ENCODE measurements at places on chromosomes 6 and 20.

GRCh38 chr20:10537850-10538480, 102.9 kb downstream of the SLX4IP start:
- DNase-seq, result no peak

DNA sequence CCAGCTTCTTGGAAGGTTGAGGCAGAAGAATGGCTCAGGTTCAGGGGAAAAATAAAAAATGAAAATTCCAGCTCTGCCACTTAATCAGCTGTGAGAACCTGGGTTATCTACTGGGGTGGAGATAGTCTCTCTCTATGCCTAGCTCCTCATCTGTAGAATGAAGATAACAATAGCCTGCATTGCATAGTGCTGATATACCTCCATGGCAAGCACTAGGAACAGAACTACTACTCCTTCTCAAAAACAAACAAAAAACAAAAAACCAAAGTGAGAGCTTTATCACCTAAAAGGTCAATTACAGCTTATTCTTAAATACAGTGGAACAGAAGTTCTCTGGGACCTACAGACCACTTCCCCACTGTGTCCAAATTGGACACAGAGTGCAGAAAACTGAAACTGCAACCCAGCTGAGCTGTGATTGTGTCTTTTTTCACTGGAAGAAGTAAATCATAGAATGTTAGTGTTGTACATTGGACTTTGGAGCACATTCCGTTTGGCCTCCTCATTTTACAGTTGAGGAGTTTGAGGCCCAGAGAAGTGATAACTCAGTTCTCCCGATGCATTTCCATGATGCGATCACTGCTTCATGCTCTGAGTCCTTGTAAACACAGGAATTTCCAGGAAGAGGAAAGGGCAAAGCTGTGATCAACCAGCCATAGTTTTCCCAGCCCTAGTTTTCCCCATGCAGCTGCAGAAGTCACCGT, 23.3 kb downstream of the MTFR2 start:
- DNase-seq, result no peak

GRCh38 chr6:12246900-12247299, 43.3 kb upstream of the EDN1 start:
- DNase-seq, result no peak

DNA sequence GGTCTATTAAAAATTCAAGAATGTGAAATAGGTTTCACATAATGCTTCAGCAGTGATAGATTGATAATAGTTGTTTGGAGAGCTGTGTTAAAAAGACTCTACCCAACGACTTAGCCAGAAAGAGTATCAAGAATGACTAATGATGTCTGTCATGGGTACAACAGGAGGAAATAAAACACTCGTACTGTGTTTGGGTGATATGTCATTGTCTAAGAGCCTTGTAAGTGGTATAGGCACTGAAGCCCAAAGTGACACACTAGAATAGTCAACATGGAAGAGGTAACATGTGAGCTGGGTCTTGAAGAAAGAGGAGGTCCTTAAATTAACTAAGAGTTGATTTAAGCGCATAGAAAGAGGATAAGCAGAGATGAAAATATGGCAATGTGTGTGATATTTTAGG, 471.8 kb upstream of the MAN1A1 start:
- no peak for DNase-seq

DNA sequence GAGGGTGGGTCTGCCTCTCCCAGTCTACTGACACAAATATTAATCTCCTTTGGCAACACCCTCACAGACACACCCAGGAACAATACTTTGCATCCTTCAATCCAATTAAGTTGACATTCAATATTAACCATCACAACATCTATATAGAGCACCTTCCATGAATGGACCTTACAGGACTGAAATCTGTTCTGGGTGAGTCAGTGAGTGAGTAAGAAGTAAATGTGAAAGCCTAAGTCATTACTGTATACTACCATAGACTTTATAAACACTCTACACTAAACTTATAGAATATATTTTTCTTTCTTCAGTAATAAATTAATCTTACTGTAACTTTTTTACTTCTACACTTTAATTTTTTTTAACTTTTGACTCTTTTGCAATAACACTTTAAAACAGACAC, 993.8 kb upstream of the MAP3K7 start:
- DNase-seq, result no peak

DNA sequence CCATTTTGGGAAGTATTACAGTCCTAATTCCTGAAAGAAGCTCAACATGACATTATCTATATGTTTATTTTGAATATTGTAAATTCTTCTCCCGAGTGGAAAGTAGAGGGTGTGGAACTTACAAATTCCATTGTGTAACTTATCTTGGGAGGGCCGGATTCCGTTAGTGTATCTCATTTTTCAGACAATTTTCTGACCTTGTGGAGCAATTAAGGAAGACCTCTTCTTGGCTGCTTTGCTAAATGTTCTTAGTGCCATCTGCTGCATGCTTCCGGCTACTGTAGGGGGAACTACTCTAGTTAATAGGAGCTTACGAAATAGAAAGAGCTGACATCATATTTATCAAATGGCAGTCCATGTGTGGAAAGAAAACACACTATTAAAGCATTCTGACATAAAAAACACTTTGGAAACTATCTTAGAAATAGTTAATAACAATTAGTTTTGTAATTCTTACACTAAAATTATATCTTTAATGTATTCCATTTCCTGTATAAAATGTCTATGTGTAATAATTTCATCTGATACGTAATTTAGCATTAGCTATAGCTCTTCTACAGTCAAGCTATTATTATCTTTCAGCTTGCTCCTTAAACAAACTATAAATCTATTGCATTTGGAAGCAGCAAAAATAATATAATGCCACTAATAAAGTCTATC, 41.5 kb upstream of the KCNQ5 start:
- DNase-seq, result no peak

DNA sequence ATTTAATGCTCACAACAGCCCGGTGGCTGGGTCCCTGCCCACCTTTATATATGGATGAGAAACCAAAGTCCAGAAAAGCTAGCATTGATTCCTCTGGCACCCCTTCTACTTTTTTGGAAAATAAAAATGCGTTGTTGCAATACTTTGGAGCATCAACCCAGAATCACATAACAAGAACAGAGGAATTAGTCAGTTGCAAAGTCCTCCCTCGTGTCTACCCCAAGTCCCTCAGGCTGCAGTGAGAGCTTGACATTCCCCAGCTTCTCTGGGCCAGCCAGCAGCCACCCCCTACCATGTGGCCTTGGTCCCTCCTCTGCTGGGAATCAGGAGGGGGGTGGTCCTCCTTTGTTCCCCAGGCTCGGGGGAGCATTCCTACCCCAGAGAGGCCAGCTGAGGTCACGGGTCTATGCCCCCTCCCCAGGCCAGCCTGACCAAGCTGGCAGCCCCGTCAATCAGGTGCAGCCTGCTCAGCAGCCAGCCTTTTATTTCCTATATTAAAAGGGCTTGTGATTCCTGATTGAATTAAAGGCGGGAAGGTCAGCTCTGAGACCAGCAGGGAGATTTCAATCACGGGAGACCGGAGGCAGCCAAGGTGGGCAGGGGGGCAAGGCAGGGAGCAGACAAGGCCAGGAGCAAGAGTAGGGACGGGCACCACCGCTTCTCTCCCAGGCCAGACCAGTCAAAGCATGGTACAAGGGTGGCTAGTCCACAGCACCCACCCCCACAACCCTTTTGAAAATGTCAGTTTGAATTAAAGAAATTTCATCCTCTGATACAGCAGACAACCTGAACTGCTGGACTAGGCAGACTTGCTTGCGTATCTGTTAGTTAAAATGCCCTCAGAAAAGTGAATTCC, 158.9 kb downstream of the MRPL14 start:
- DNase-seq, result no peak

DNA sequence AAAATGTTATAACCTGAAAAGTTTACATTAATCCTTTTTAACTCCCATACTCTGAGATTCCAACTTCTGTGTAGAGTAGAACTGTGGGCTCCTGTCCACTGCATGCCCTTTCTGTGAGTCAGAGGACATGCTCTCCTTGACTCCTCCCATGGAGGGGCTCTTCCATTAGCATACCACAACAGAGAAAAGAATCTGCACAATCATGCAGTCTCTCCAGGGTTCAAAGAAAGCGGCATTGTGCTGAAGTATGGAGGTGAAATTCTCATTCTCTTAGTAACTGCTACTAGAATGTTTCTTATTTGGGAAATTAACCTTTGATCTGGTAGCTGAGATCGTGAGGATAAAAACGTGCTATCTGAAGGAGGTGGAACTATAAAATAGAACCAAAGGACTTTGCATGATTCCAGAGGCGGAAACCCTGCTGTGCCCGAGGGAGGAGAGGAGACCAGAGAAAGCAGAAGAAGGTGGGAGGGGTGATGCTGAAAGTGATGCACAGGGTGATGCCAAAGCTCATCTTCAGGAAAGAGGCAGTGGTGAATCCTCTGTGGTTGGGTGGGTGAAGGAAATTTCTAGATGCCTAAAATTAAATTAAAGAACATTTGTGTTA, 202.2 kb upstream of the PCSK2 start:
- no peak for DNase-seq

DNA sequence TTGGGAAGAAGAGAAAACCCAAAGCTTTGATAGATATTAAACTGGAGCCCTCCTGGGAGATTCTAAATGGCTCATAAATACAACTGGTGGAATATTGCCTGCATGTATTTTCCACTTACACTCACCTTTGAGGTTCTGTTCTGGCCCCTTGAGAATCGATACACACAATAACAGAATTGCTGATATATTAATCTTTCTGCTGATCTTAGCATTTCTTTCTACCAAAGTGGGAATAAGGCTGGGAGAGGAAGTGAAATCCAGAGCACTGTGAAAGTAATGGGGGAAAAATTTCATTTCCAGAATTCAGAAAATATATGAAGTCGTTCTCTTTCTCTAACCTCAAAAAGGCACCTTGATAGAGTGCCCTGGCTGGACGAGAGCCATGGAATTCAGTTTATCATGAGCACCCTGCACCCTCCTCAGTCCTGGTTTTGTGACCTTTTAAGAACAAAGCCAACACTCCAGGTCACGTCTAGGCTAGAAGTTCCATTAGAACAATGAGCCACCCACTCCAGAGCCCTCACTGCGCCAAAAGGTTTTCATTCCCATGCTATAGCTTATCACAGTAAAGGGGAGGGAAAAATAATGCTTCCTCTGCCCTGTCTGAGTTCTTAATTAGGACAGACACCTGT, 244.5 kb downstream of the CD83 start:
- no peak for DNase-seq

DNA sequence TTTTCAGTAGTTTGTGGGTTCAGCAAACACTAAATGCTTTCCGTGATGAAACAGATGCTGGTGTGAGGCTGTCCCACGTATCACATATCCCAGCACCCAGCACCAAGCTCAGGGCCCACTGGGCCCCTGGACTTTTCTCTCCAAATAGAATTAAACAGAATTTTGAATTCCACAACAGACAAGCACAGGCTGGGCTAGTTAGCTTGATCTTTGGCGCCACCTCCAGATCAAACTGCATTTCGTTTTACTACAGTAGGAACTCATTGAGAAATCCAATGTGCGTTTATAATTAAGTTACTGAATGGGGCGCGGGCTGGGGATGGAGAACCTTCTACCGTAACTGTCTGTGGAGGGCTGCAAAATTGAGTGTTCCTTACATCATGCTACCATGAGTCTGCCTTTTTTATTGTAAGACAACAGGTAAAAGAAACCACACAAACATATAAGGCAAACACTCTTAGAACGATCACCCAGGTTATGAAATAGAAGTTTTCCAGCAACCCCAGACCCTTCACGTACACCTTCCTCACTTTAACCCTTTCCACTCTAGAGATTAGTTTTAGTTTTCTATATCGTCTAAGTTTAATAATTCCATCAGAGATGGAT, 107.8 kb downstream of the ZFP64 start:
- peak; percentile 66 for DNase-seq

DNA sequence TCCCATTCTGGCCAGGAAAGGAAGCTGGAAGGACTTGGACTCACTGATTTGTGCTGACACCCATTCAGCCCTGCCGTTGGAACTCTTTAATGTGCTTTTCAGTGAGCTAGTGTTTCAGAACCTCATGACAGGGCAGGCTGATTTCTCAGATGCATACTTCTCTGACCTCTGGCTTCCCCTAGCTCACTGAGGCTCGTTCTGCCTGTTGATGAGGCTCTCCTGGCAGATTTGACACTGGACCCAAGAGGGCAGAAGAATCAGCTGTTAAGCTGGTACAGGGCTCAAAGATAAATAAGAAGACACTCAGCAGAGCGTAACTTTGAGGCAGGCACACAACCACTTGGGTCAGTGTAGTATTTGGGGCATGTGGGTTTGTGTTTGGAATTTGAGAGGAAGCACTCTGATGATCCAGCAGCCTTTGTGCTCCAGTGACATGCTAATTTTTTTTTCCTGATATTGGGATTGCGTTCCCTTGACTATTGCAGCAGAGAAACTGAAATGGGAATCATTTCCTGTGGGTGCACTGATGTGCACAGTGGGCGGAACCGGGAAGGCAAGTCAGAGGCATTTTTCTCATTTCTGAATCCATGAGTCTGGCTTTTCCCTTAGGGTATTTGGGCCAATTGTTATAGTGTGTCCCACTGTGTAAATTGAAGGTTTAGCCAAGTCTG, 80.2 kb downstream of the CARMIL1 start:
- no peak for DNase-seq

- DNase-seq, result no peak
These were observed 4.5 kb upstream of the ENTPD6 start for GRCh38 chr20:25191051-25191450.

- DNase-seq, result no peak
These were observed 5.8 kb downstream of the ABCC10 start for GRCh38 chr6:43433148-43433547.

DNA sequence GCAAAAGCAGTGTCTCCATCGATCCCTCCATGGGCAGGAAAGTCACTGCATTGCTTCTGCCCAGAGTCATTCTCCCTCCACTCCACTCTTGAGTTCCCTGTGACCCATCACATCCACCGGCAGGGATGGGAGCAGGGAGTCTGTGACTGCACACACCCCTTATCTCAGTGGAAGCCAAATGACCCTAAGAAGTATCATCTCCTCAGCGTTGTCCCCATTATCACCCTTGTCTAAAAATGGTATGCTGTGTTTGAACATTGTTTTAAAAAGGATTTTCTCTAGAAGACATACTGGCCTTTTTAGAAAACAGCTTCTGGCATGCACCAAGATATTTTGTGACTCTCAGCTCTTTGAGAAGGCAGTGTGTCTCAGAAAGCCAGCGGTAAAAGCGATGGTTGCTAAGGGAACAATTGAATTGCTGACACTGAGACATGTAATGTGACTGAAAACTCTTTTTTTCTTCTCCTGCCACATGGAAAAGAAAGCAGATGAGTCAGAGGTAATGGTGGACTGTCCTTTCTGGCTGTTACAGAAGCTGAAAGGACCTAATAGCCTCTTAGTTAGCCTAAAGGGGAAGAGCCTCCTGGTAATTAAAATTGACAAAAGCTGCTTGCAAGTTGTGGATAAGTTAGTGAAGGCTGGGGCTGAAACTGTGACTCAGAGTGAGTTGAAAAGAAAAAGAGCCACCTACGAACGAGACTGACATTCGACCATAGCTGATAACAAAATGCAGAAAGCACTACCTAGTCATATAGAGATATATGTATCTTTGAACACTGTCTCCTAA, 120.5 kb downstream of the MAP3K7 start:
- no peak for DNase-seq

GRCh38 chr6:138377844-138378243, at the start of gene SMIM28:
Gene SMIM28, plus strand, starts transcription at chr6:138377905. Its CDS starts 168 bp downstream, at chr6:138378073.
- DNase-seq, result no peak
